Occipital lobe (tissue), 3 donors: ENCODE measurements at places on chromosomes 6 and 20. TPM values are rescaled to one million over a fixed set of nuclear protein-coding genes. Genes with fewer than 3 reads are reported as not detected.
A peak's percentile ranks its signal among the peaks of the same experiment; 100 is the strongest.

DNA sequence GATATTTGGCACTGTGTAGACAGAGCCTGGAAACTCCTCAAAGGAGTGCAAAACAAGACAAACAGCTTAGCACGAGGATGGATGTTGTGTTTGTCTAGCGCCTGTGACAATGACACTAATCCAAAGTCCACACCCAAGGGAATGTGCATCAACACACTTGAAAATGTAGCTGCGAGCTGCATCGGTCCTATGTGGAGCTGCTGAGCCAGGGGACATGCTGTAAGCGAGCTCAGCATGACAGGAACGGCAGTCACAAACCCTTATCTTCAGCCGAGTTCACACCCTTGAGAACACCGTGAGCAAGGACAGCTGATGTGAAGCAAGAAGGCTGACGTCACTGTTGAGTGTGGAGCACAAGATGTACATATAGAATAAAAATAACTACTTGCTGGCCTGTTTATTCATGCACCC is 684.3 kb downstream of the QKI start:
- no peak for DNase-seq

- DNase-seq, result no peak
Measured at GRCh38 chr20:32621071-32621890, 36.1 kb upstream of the NOL4L start.

- DNase-seq, result peak; percentile 60
Measured at GRCh38 chr6:118894425-118895260, 691 bp downstream of the ASF1A start.

GRCh38 chr6:156808287-156808686 is 31.1 kb downstream of the ARID1B start:
- no peak for DNase-seq

DNA sequence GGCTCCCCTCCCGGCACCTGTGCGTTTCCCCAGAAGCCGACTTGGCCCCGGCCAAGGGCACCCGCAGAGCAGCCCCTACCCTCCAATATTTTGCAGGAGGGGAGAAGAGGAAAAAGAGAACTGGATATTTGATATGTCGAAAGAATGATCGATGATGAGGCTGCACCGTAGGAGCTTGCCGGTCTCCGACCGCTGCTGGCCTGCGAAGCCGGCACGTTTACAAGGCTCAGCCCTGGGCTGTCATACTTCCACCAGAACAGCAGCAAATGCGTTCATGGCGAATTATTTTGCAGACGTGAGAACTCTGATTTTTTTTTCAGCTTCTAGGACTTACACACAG is 296.7 kb downstream of the TFAP2C start:
- DNase-seq, result no peak

DNA sequence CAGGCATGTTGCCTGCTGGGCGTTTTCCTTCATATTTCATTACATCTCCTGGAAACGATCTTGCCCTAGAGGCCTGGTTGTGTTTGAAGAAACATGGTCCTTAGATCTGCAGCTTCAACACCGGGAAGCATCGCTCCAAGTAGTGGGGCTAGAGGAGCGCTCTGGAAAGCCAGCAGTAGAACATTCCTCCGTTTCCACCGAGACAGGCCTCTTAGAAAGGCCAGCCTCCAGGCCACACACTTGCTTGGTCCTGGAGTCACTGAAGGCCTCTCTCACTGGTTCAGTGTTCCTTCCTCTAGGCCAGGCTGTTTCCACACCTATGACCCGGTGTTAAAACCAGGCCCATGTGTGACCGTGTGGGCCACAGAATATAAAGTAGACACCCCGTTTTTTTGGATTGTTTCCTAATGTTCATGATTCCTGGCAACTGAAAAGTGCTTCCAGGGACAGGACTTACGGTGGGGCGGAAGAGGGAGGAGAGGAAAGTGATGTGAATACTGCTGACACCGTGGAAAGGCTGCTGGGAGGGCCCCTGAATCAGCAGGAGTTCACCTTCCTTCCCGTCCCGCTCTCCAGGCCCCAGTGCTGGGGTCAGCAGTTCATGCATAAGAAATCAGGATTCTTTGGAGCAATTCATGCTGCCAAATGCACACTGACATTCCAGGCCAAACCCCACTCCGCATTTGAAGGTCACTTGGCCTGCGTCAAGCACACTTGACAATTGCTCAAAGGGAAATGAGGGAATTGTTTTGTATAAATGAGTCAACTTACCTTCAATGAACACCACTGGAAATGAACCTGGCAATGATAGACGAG is 83.8 kb downstream of the IYD start:
- DNase-seq, result no peak

GRCh38 chr6:106025655-106026054 is 60.5 kb upstream of the PRDM1 start:
- DNase-seq, result no peak

Gene LRRC73
- total RNA-seq, result 2.7 TPM

Gene OPN5
- not detected for total RNA-seq
